Testis (tissue), 5 donors: ENCODE measurements at places on chromosomes 13 and 19.
A peak's percentile ranks its signal among the peaks of the same experiment; 100 is the strongest.

DNA sequence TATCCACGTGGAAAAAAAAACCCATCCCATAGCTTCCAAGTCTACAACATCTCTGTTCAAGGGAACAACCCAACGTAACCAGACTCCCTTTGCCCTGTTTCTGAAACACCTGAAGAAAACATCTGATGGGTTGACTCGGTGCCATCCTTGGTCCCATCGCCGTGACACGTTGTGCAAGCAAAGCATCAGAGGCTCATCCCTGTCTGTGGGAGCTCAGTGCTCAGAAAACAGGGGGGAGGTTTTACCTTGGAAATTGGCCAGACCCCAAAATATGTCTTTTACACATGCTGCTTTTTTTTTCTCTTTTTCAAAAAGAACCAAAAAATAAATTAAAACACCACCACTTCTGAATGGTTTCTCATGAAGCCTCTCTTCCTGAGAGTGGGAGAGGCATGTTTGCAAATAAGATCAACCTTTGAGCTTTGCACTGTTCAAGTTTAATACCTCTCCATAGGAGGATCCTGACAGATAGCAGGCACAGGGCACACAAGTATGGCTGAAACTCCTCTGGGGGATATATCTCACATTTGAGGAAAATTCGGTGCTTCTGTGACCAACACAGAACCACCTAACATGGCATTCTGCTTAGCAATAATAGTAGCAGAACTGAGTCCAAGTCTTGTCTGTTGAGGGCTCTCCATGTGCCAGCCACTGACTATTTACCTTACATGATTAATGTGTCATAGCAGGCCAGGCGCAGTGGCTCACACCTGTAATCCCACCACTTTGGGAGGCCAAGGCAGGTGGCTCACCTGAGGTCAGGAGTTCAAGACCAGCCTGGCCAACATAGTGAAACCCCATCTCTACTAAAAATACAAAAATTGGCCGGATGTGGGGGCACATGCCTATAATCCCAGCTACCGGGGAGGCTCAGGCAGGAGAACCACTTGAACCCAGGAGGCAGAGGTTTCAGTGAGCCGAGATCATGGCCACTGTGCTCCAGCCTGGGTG is 7.0 kb upstream of the PVR start:
- no peak overlapping the region for H3K4me3 ChIP-seq
- H3K27me3 ChIP-seq: no peaks in the 10 kb centered on the region
- H3K4me1 ChIP-seq: peaks cover 3% of the 10 kb centered on the region
- no peaks in the 10 kb centered on the region for H3K36me3 ChIP-seq
- no peak overlapping the region for H3K27ac ChIP-seq

DNA sequence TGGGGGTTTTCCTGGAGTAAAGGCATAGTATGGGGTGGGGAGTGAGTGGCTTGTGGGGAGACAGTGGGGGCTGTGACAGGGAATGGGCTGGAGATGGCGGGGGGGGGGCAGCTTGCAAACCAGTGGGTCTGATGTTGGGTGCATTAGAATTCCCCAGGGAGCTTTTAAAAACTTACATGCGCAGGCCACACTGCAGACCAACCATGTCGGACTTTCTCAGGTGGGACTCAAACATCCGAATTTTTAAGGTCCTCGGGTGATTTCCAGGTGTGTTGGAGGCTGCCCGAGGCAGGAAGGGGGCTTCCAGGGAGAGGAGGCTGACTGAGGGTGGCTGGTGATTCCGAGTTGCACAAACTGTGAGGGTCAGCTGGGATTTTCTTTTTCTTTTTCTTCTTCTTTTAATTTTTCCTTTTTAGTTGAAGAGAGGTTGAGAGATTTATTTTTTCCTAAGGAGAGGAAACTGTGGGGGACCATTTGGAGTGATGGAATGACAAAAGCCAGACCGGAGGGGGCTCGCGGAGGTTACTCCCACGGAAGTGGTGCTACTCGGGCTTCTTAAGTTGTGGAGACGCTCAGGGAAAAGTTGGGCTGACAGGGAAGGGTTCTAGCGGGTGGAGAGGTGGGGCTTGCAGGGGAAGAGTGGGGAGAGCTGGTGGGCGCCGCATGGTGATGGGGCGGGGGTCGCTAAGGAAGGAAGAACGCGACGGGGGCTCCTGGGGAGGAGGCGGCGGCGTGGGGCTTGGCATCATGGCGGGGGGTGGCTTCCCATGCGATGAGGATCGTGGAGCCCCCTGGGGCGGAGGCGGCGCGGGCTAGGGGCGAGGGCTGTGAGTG is 997 bp upstream of the CACNG8 start:
- no peak overlapping the region for H3K27ac ChIP-seq
- H3K4me1 ChIP-seq: no peaks in the 10 kb centered on the region
- H3K36me3 ChIP-seq: no peaks in the 10 kb centered on the region
- no peak overlapping the region for H3K4me3 ChIP-seq

- DNase-seq: no peak
- peaks cover 13% of the 10 kb centered on the region for H3K4me1 ChIP-seq
- no peaks in the 10 kb centered on the region for H3K36me3 ChIP-seq
- H3K27ac ChIP-seq: peak overlapping the region; percentile 48
- H3K27me3 ChIP-seq: no peaks in the 10 kb centered on the region
Observed at GRCh38 chr13:34161931-34162543, 344.1 kb downstream of the RFC3 start.

GRCh38 chr13:49976314-49977258 is 20.3 kb upstream of the TRIM13 start:
- DNase-seq: peak; percentile 87
- no peaks in the 10 kb centered on the region for H3K27me3 ChIP-seq
- no peaks in the 10 kb centered on the region for H3K36me3 ChIP-seq
- peaks cover 8% of the 10 kb centered on the region for H3K4me1 ChIP-seq
- H3K4me3 ChIP-seq: no peak overlapping the region

- no peak overlapping the region for H3K27ac ChIP-seq
- no peak for DNase-seq
- H3K36me3 ChIP-seq: no peaks in the 10 kb centered on the region
Observed at GRCh38 chr13:83692800-83693199, 189.5 kb downstream of the SLITRK1 start.

- DNase-seq: no peak
- H3K27me3 ChIP-seq: no peaks in the 10 kb centered on the region
- H3K36me3 ChIP-seq: no peaks in the 10 kb centered on the region
- H3K27ac ChIP-seq: no peak overlapping the region
- H3K4me3 ChIP-seq: no peak overlapping the region
Observed at GRCh38 chr19:5593343-5594255, 25.8 kb upstream of the TINCR start.

GRCh38 chr19:3034656-3035541 is 5.8 kb upstream of the TLE2 start:
- no peaks in the 10 kb centered on the region for H3K27me3 ChIP-seq
- DNase-seq: no peak
- H3K27ac ChIP-seq: peak overlapping the region; percentile 96
- peak overlapping the region; percentile 66 for H3K4me3 ChIP-seq
- no peaks in the 10 kb centered on the region for H3K36me3 ChIP-seq
- H3K4me1 ChIP-seq: peaks cover 18% of the 10 kb centered on the region

DNA sequence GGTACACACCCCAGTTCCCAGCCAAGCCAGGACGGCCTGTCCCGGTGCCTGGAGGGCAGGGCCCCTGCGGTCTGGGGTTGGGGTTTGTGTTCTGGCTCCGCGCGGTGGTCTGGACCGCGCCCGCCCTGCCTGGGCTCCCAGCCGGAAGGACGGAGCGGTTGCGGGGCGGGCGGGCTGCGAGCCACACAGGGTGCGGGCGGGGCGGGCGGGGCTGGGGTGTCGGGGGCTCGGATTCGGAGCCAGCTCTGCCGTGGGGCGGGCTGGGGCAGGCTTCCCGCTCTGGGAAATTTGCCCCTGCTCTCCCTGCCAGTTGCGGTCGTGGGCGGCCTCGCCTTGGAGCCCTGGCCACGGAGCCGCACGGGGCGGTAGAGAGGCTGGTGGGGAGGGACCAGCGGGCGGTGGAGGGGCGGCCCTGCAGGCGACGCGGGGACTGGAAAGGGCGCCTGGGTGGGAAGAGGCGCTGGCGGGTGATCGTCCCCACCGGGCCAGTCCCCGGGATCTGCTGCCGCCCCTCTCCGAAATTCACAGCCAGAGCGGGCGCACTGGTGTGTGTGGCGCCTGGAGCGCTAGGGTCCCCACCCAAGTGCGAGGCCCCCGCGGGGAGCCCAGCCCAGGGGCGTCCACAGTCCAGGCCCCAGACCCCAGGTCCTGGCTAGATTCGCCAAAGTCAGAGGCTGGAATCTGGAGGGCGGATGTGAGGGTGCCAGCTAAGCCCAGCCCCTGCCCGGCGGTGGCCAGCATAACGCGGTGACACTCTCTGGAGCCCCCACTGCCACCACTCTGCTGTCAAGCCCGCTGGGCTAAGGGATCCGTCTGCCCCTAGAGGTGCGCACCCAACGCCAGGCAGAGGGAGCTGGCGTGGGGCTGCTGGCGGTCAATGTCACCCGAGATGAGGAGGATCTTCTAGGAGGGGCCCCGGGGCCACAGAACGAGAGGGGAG is 11.0 kb upstream of the ZNF492 start:
- H3K27ac ChIP-seq: no peak overlapping the region
- no peaks in the 10 kb centered on the region for H3K27me3 ChIP-seq
- DNase-seq: peak; percentile 39
- H3K36me3 ChIP-seq: no peaks in the 10 kb centered on the region
- H3K4me1 ChIP-seq: no peaks in the 10 kb centered on the region
- H3K4me3 ChIP-seq: peak overlapping the region; percentile 59

- peak overlapping the region; percentile 60 for H3K27ac ChIP-seq
- H3K4me1 ChIP-seq: peaks cover 35% of the 10 kb centered on the region
- DNase-seq: peak; percentile 36
- no peaks in the 10 kb centered on the region for H3K36me3 ChIP-seq
- H3K27me3 ChIP-seq: no peaks in the 10 kb centered on the region
Observed at GRCh38 chr19:49954092-49954829, 6.7 kb downstream of the SIGLEC11 start.

- DNase-seq: no peak
Observed at GRCh38 chr19:10567656-10568055, 1.1 kb downstream of the CDKN2D start.
